ENCODE measurements at places on chromosomes 11 and 22.

DNA sequence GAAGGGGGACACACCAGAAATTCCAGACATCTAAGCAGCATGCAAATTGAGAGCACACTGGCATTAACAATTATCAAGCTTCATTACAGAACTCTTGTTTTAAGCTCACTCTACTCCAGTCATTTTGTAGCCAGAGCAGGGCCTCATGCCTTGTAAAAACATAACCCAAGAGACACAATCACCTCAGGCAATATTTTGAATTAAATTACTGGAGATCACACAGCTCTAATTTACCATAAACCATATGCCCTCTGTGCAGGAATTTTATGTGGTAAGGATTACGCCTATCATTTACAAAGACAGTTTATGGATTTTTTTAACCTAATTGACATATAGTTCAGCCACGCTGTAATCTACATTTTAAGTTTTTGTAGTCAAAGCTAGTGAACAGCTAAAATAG is 414.1 kb upstream of the DDI1 start:
- no peak for DNase-seq

DNA sequence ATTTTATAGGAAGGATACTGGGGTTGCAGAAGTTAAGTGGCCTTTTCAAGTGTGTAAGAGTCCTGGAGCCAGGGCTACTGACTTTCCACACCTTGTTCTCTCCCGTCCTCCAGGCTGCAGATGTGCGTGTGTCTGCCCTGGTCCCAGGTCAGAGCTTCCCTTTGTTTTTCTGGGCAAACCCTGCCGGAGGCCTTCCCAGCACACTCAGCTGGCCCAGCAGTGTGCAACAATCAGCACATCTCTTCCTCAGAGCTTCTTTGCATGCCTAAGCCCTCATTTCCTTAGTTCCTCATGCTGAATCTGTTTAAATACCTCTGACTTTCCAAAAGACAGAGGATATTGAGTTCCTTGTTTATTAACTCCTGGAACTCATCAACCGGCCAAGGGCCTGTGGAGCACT is 80.6 kb downstream of the KCNJ1 start:
- DNase-seq: no peak

DNA sequence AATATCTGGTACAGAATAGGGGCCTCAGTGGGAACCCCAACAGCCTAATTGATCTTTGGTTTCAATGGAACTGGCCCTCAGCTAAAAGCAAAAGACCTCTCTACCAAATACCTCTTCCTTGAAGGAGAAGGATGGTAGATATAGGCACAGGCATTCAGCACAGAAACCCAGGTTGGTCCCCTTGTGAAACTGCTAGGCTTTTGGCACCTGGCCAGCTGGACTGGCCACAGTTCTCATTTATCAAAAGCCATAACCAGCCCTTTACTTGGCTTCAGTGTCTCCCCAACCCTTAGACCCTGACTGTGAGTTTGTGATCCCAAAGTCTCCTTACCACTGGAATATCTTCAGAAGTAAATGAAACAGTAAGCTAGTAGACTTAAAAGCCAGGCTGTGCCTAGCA is 152.9 kb downstream of the TENM4 start:
- no peak for DNase-seq

GRCh38 chr22:43424201-43424600 is 12.4 kb downstream of the MPPED1 start:
- no peak for DNase-seq

DNA sequence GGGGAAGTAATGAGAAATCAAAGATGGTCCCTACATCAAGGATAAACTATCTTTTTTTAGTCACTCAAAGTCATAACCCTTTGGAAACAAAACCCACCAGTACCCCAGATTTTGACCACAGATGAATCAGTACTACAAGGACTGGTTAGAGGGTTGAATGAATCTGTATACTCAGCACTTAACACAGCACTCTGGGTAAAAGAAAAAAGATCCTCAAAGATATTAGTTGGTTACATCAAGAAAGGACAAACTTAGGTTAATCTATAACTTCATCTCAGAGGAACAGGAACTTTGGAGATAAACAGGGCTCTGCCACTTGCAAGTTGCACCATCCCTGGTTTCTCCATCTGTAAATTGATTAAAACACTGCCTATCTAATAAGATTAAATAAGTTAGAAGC is 18.8 kb downstream of the SC5D start:
- no peak for DNase-seq

DNA sequence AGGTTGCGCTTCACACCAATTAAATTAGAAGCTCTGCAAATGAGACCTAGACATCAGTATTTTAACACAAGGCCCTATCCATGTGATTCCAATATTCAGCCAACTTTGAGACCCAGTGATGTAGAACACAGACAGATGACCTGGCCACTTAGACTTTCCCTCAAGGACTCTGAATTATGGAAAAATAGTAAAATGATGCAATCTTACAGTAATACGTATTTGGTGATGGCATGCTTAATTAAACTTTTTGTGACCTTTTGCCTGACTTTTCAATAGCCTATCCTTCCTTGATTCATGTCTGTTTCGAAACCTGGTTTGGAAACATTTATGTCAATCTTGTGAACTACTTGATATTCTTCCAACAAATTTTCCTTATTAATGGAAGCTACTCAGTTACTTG is 521.2 kb downstream of the KCNA4 start:
- DNase-seq: no peak

GRCh38 chr11:117443266-117444186 is 115.9 kb downstream of the CEP164 start:
- peak; percentile 43 for DNase-seq

DNA sequence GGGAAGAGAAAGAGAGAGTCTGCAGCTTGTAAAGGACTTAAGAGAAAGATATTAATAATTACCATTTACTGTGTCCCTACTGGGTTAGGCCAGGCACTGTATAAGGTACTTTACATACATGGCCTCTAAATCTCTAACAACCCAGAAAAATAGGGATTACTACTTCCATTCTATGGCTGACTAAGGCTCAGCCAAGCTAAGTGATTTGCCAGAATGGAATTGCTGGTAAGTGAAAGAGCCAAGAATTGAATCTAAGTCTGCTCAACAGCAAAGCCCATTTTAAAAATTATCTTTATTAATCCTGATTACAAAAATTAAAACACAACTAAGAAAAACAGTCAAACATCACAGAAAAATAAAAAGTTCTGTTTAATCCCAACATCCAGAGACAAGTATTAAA is 21.4 kb downstream of the XRRA1 start:
- no peak for DNase-seq

DNA sequence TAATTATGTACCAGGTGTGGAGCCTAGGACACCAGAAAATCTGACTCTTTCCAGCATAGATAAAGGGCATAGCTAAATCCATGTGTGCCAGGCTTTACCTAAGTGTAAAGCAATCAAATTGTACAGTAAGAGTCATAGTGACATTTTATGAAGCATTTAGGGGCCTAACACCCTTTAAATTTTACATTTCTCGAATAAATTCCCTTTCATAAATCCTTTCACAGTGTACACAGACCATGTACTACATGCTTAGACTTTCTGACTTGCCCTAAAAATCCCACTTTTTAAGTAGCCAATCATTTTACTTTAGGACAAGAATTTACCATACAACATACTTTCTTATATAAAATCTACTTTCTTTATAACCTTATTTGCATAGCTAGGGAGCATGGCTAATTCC is 727.6 kb upstream of the LUZP2 start:
- DNase-seq: no peak

DNA sequence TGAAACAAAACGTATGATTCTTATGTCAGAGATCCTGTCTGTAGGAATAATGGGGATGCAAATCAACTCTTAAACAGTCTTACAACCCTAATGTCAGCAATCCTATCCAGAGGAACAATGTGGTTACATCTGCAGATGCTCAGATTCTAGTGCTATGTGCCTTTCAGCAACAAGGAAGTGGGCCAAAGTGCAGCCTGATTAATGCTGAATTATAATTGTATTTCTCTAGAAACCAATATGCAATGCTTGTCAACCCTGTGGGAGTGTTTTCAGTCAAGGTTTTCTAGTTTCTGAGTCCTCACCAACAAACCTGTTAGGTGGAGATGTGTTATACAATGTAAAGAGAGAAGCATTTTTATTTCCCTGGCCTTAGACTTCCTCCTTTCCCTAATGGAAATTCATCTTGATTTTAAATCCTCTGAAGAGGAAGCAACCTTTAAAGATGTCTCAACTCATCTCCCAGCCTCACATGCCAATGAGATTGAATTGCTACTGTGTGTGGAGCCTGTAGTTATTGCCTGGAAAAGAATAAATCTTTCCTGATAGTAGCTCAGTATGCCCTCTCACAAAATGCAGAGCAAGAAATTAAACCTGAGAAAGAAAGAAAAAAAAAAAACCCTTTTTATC is 26.2 kb upstream of the TMEM123 start:
- DNase-seq: no peak

DNA sequence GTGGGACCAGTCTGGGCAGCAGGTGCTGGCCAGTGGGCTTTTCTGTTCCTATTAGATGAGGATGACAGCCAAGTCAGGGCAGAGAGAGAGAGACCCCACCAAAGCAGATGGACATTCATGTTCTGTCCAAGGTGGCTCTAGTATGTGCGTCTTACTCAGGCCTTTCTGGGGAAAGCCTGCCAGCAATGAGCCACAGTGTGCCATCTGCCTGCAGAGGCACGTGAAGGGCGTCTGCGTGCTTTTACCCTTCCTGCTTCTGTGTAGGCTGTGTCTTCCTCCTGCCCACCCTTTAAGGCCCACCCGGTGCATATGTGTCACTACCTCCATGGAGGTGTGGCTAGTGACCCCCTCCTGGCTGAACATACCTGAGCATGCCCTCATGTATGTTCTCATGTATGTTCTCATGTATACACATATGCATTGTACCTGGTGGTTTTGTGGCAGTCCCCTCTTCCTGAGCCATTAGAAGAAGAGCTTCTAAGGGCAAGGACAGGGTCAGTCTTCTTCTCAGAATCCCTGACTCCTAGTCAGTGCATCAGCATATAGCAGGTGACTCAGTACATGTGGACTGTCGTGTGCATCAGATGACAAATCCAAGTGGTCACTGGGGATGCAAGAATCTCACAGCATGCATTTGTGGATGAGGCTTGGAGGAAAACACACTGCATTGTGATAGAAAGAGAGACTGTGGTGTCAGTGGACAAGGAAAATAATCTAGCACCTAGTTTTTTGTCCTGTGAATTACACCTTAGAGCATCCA is 90.4 kb upstream of the YWHAH start:
- DNase-seq: no peak

- DNase-seq: peak; percentile 74
Observed at GRCh38 chr11:20873054-20873453, 203.7 kb downstream of the NELL1 start.

DNA sequence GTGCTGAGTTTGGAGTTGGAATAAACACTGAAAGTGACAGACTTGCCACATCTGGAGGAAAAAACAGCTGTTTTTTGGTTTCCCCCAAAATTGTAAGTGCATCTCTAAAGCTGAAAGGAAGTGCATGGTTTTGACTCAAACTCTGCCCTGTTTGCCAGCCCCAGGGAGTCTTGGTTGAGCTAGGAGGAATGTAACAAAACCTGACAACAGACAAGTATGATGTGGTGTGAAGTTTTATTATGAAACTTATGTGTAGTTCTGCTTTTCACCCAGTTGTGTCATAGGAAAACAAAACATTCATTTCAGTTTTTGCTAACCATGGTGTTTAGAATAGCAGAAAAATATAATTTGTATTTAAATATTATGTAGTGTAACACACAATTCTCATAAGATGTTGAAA is 31.7 kb upstream of the PDE3B start:
- DNase-seq: no peak

DNA sequence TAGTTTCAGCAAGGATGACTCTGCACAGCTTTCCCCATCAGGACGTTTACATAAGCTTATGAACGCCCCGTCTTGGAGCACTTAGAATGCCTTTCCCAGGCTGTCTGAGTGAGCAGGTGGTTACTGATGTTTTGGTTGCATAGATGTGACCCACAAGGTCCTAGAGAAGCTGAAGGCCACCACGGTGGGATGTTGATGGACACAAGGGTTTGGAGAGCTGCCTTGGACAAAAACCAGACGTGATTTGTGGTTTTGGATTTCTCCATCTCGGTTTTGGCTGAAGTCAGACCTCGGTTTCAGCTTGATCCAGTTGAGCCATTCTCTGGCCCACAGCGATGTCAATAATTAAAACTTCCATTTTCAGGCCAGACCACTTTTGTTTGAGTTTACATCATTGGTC is 151.9 kb downstream of the LDLRAD3 start:
- no peak for DNase-seq

DNA sequence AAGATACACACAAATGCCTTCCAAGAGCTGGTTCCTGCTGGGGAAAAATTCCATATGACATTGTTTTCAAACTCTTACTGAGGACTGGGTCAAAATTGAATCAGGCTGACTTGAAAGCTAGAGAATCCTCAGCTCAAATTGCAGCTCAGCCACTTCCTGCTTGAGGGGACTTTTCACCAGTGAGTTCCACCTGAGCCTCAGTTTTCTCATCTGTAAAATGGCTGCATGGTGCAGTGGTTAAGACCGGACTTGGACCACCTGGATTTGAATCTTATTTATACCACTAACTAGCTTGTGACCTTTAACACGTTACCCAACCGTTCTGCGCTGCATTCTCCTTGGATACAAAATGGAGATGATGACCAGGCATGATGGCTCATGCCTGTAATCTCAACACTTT is 69.9 kb upstream of the ASPHD2 start:
- DNase-seq: no peak

DNA sequence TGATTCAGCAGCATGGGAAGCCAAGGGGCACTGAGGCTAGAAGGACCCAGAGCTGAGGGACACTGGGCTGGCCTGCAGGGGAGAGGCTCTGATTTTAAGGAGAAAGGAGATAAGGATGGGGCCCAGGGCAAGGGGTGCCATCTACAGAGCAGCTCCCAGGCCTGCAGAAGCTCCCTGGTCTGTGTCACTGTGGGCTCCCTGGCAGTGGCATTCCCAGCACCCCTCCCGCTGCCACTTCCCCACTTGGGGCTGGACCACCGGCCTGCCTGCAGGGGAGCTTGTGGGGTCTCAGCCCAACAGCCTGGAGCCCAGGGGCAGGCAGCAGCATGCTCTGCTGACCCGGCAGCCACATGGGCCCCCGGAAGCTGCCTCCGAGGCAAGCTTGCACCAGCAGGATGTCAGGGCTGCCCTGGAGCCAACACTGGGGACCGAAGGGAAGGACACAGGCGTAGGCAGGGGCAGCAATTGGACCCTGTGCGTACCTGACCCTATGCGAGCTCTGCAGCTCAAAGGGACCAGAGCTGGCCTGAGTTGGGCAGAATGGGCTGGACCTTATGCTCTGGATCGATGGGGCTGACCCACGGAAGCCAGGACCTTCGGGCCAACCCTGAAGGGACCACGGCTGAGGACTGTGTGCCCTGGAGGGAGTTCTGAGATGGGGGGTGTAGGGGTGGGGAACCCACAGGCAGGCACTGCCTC is 35.4 kb upstream of the WNT7B start:
- DNase-seq: no peak

- DNase-seq: no peak
Observed at GRCh38 chr11:62710001-62710345, 2.5 kb downstream of the GNG3 start.
